ENCODE measurements at places on chromosomes 12 and 14. TPM values are rescaled to one million over a fixed set of nuclear protein-coding genes. Genes with fewer than 3 reads are reported as not detected.
A peak's percentile ranks its signal among the peaks of the same experiment; 100 is the strongest.

DNA sequence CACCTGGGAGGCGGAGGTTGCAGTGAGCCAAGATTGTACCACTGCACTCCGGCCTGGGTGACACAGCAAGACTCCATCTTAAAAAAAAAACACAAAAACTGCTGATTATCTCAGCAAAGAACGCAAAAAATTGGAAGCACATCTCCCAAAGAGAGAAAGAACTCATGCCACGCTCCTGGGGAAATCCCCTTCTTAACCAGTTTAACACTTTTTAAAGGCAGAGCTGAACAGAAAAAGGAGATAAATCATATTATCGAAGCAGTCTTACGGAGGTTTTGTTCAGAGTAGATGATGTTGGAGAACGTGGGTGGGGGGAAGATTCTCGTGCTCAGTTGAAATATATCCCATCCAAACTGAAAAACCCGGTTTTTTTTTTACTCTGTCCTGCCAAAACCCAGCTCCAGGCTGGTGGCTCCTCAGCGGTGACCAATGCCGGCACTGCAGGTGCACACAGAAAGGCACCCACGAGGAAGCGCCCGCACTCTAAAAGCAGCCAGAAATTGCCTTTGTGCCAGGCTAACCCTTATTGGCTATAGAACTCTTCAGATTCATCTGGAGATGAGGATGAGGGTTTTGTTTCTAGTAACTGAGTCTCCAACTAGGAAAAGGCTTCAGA lies 100.2 kb upstream of the PARP11 start:
- H3K4me3 ChIP-seq = peak overlapping the region; percentile 17
- no peak overlapping the region for H3K27ac ChIP-seq
- DNase-seq = no peak
- H3K27me3 ChIP-seq = no peaks in the 10 kb centered on the region
- H3K36me3 ChIP-seq = no peaks in the 10 kb centered on the region
- H3K4me1 ChIP-seq = peaks cover 65% of the 10 kb centered on the region

GRCh38 chr12:66196806-66197205 lies 7.8 kb downstream of the IRAK3 start:
- H3K27me3 ChIP-seq = peaks cover 3% of the 10 kb centered on the region
- no peaks in the 10 kb centered on the region for H3K4me1 ChIP-seq
- DNase-seq = no peak
- H3K27ac ChIP-seq = no peak overlapping the region
- no peaks in the 10 kb centered on the region for H3K36me3 ChIP-seq

GRCh38 chr12:69661386-69661785 lies 37.7 kb downstream of the BEST3 start:
- H3K4me1 ChIP-seq = no peaks in the 10 kb centered on the region
- DNase-seq = no peak
- H3K27me3 ChIP-seq = no peaks in the 10 kb centered on the region

- H3K27ac ChIP-seq = no peak overlapping the region
- no peak overlapping the region for H3K4me3 ChIP-seq
- DNase-seq = no peak
- H3K36me3 ChIP-seq = peaks cover 25% of the 10 kb centered on the region
These were observed 8.5 kb downstream of the CDCA4 start for GRCh38 chr14:105012171-105012985.

- no peaks in the 10 kb centered on the region for H3K36me3 ChIP-seq
- H3K4me1 ChIP-seq = no peaks in the 10 kb centered on the region
- no peak overlapping the region for H3K4me3 ChIP-seq
- H3K27ac ChIP-seq = no peak overlapping the region
- DNase-seq = no peak
These were observed 23.1 kb downstream of the ADCY6 start for GRCh38 chr12:48765753-48766162.

DNA sequence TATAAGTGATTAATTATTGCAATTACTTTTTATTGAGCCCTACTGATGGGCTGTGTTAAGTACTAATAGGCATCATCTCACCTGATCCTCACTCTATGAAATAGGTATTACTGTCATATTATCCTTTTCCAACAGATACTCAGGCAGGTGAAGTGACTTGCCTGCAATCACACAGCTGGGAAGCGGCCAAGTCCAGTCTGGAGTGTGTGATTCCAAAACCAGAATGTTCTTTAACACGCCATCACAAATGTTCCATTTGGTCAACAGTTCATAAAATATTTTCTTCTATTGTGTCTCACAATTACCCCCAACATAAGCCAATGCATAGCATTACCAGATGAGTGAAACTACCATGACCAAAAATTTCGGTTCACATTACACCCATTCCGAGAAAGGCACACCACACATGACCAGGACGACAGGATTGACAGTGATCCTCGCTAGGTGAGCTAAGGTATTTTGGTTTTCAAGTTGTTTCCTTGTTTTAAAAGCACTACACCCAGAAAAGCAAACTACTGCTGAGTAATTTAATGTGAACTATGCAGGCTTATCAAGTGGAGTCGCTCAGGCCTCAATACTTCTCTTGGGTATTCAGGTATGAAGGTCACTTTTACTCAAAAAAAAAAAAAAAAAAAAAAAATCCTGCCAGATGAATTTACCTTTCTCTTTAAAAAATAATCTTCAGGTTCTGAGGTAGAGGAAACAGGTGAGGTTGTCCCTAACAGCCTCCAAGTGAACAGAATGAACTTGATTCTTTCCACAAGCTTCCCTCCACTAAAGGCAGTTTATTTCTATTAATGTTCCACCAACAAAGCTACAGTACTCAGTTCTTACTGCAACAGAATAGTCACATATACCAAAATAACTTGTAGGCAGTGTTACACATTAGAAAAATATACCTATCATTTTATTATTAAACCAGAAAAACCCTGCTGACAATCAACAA lies 2.4 kb downstream of the VPS37B start:
- H3K4me3 ChIP-seq = peak overlapping the region; percentile 94
- H3K27me3 ChIP-seq = no peaks in the 10 kb centered on the region

DNA sequence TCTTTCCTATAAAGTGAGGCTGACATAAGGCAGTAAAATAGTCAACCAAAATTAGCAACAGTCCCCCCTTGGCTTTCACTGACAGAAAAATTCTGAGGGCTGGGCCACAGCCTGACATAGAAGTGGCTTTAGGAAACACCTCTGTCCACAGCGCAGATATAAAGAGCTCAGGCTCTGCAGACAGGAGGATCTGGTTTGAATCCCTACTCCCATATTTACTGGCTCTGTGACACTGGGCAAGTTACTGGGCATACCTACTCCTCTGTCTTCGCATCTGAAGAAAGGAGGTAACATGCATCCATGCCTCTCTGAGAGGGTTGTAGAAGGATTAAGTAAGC lies 95.3 kb downstream of the STXBP6 start:
- no peak for DNase-seq
- no peak overlapping the region for H3K4me3 ChIP-seq
- no peaks in the 10 kb centered on the region for H3K36me3 ChIP-seq
- H3K4me1 ChIP-seq = no peaks in the 10 kb centered on the region
- no peaks in the 10 kb centered on the region for H3K27me3 ChIP-seq

- DNase-seq = no peak
- no peak overlapping the region for H3K4me3 ChIP-seq
- no peaks in the 10 kb centered on the region for H3K4me1 ChIP-seq
These were observed 34.6 kb downstream of the LMNTD1 start for GRCh38 chr12:25518512-25518911.

GRCh38 chr12:50441763-50442162 lies 41.1 kb downstream of the LARP4 start:
- H3K36me3 ChIP-seq = peaks cover 40% of the 10 kb centered on the region
- H3K4me3 ChIP-seq = no peak overlapping the region
- DNase-seq = no peak
- H3K27ac ChIP-seq = no peak overlapping the region
- H3K4me1 ChIP-seq = no peaks in the 10 kb centered on the region

DNA sequence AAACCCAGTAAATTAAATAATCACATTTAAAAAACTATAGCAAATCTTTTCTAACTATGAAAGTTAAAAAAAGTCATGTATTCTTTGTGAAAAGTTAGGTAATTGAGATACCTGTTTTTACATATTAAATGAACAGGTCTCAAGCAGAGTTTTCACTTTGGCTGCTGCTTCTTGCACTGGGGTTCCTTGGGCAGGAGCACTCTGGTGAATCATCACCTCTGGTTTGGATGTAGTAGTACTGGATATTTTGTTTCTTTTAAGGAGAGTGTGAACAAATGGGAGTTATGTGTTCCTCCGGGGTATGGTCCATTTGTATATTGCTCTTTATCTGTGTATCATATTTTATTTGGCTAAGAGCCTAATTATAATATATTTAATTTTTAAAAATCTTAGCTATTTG lies 82.7 kb downstream of the FUT8 start:
- H3K27me3 ChIP-seq = no peaks in the 10 kb centered on the region
- no peak for DNase-seq
- H3K4me3 ChIP-seq = no peak overlapping the region
- H3K27ac ChIP-seq = no peak overlapping the region
- no peaks in the 10 kb centered on the region for H3K36me3 ChIP-seq

GRCh38 chr12:122471324-122472226 lies 29.2 kb downstream of the ZCCHC8 start:
- H3K4me3 ChIP-seq = no peak overlapping the region
- H3K27me3 ChIP-seq = no peaks in the 10 kb centered on the region
- H3K4me1 ChIP-seq = no peaks in the 10 kb centered on the region
- peaks cover 26% of the 10 kb centered on the region for H3K36me3 ChIP-seq

DNA sequence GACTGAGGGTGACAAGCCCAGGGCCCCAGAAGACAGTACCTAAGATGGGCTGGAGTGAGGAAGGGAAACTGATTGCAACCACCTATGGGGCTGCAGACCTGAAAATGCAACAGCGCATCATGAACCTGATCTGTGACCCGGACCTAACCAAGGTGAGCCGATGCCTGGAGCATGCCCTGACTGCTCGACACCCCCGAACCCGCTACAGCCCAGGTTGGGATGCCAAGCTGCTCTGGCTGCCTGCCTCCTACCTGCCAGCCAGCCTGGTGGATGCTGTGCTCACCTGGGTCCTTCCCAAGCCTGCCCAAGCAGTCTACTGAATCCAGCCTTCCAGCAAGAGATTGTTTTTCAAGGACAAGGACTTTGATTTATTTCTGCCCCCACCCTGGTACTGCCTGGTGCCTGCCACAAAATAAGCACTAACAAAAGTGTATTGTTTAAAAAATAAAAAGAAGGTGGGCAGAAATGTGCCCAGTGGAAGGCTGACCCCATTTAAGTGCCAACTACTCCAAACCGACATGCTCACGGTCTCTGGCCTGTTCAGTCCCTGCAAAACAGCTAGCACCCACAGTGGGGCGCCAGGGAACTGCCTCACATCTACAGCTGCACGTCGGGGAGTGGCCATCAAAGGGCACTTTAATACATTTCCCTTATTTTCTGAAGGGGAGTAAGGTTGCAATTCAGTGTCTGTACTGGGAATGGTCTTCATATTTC lies 4.2 kb downstream of the RDH5 start:
- H3K36me3 ChIP-seq = no peaks in the 10 kb centered on the region
- H3K4me3 ChIP-seq = no peak overlapping the region
- no peak overlapping the region for H3K27ac ChIP-seq
- no peaks in the 10 kb centered on the region for H3K27me3 ChIP-seq

DNA sequence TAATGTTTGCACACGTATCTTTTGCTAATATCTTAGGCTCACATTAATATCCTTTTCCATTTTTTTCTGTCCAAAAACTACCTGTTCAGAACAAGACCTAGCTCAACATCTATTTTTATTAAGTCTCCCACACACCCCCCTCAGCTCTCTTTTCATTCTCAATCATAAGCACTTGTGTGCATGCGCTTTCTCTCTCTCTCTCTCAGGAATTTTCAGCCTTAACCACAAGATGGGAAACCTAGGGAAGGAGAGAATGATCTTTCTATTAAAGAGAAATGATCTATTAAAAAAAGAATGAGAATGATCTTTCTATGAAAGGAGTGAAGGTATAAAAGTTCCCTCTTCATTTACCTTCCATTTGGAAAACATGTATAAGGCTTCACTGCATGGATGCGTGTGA lies 39.7 kb upstream of the AP4S1 start:
- no peaks in the 10 kb centered on the region for H3K4me1 ChIP-seq
- H3K4me3 ChIP-seq = no peak overlapping the region
- H3K27me3 ChIP-seq = no peaks in the 10 kb centered on the region
- no peak for DNase-seq
- H3K27ac ChIP-seq = no peak overlapping the region

DNA sequence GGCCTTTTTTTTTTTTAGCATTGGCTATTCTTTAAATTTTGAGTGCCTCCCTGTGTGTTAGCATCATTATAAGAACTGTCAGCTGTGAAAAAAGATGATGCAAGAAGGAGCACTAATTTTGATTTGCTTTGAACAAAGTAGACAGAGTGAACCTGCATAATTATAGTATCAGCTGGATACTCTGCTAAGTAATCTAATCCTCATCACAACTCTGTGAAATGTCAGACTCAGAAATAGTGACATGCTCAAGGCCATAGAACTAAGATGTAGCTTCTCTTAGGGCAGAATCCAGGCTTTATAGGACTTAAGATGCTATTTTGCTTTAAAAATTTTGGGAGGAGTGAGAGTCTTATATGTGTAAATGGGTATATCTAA lies 31.9 kb downstream of the FBXO34 start:
- H3K27ac ChIP-seq = no peak overlapping the region
- no peaks in the 10 kb centered on the region for H3K36me3 ChIP-seq
- H3K4me3 ChIP-seq = no peak overlapping the region
- H3K4me1 ChIP-seq = peaks cover 16% of the 10 kb centered on the region
- DNase-seq = no peak

DNA sequence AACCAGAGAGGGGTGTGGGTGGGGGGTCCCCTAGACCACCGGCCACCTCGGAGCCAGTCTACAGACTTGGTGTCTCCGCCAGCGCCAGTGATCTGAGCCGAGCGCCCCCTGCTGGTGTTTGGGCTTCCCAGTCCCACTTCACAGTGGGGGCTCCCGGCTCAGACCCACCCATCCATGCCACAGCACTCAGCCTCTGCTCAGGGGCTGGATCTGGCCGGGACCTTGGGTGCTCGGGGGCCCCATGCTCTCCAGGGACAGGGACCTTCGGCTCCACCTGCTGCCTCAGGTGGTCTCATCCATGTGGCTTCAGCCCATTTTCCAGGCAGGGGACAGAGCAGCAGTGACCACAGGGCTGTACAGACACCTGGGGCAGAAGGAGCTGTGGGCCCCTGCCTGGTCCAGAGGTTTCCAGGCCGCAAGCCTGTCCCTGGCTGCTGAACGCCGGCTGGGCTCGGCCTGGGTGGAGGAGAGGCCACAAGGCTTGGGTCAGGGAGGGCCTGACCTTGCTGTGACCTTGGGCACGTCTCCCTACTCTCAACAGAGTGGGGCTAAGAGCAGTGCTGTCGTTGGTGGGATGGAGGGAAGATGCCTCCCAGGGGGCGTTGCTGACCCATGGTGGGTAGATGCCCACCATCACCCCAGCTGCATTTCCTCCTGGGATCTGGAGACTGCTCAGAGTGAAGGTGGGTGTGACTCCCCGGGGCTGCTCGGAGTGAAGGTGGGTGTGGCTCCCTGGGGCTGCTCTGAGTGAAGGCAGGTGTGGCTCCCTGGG lies 86.3 kb downstream of the KIF26A start:
- no peaks in the 10 kb centered on the region for H3K4me1 ChIP-seq
- no peak overlapping the region for H3K27ac ChIP-seq

The FZD10 gene
- not detected for total RNA-seq

The MAP3K9 gene
- total RNA-seq = 4.0 TPM

The EXOC3L4 gene
- not detected for total RNA-seq

The KRT72 gene
- total RNA-seq = not detected

The PPM1H gene
- total RNA-seq = 0.13 TPM

The GPR162 gene
- not detected for total RNA-seq

The SLCO1B1 gene
- total RNA-seq = not detected

The CARMIL3 gene
- 1.5 TPM for total RNA-seq

The IL23A gene
- 29.6 TPM for total RNA-seq

The VPS37B gene
- total RNA-seq = 19.9 TPM

The CPSF6 gene
- 113 TPM for total RNA-seq

The TSFM gene
- total RNA-seq = 69.0 TPM

The WSCD2 gene
- not detected for total RNA-seq

The GNPNAT1 gene
- total RNA-seq = 36.0 TPM

The CLEC14A gene
- not detected for total RNA-seq
